ENCODE measurements at places on chromosomes 2 and 18. TPM values are rescaled to one million over a fixed set of nuclear protein-coding genes. Genes with fewer than 3 reads are reported as not detected.

DNA sequence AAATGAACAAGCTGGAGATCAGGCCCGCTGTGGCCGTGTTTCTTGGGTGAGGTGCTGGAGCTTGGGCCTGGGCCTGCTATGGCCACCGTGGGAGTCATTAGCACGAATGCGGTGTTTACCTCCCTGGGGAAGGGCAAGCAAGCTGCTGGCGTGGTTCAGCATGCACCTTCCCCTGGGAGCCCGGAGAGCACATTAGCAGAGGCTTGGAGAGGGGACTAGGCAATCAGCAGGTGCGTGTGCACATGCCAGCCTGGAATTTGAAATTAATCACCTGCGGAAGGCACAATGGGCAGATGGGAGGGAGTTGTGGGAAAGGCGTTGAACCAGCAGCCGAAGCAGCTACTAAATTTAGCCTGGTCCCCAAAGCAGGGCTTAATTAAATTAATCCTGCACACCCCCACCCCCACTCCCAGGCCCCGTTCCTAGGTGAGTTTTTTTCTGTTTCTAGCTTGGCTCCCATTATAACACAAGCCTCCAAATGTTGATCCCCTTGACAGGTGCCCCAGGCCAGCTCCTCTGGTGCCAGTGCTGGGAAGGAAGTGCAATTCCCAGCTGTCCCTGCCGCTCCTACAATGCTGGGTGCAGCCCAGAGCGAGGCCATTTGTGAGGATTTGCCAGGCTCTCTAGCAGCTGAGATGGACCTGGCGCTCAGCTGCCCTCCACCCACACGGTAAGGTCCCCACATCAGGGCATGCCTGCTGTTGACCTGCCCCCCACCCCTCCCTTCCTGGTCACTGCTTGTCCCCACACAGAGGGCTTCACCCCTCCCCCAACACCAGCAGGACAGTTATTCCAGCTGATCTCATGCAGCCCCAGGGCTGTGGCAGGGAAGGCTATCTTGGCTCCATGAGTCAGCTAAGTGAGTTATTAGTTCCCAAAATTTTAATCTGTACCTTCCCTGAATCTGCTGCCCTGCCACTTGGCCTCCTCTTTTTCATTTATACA, 115.0 kb downstream of the ZBTB7C start:
- DNase-seq: no peak

DNA sequence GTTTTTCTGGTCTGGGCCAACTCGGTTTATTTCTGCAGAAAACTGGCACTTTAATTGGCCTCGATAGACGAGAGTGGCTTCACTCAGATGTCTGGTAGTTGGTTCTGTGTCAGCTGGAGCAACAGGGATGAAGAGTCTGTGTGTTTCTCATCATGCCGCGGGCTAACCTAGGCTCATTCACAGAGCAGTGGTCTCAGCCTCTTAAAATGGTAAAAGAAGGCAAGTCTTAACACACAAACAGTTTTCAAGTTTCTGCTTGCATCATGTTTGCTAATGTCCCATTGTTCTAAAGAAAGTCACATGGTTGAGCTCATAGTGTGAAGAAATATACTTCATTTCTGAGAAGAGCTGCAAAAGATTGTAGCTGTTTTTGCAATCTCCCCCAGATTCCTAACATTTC, 37.5 kb upstream of the ANXA4 start:
- DNase-seq: no peak

DNA sequence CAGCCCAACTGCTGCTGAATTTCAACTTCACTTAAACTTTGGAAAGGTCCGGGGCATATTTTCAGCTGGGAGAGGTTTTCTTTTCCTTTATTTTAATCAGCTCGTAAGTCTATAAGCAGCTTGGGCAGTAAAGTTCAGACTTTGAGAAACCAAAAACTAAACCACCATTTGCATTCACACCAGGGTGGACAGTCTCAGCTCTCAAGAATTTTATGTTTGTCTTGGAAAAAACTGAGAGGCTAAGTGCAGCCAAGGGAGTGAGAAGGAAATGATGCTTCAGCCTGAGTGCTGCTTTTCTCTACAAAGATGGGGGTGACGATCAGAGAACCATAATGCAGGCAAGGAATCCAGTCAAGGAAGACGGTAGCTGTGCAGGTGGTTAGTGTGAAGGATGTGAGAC, 30.2 kb downstream of the MCFD2 start:
- no peak for DNase-seq

DNA sequence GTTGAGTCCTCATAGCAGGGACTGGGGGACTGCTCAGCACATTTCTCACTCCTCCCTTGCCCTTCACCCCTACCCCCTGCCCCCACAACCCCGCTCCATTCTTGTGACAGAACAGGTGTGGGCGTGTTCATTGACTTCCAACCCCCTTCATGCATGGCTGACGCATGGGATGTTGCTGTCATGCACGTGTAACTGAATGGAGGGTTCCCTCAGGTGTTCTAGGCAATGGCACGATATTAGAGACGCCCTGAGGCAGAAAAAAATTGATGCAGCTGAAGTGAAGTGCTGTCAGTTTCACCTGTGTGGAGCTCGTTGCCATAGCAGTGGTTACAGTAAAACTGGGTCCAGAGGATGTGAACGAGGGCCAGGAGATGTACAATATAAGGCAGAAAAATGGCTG, 6.5 kb upstream of the THOC1 start:
- no peak for DNase-seq

DNA sequence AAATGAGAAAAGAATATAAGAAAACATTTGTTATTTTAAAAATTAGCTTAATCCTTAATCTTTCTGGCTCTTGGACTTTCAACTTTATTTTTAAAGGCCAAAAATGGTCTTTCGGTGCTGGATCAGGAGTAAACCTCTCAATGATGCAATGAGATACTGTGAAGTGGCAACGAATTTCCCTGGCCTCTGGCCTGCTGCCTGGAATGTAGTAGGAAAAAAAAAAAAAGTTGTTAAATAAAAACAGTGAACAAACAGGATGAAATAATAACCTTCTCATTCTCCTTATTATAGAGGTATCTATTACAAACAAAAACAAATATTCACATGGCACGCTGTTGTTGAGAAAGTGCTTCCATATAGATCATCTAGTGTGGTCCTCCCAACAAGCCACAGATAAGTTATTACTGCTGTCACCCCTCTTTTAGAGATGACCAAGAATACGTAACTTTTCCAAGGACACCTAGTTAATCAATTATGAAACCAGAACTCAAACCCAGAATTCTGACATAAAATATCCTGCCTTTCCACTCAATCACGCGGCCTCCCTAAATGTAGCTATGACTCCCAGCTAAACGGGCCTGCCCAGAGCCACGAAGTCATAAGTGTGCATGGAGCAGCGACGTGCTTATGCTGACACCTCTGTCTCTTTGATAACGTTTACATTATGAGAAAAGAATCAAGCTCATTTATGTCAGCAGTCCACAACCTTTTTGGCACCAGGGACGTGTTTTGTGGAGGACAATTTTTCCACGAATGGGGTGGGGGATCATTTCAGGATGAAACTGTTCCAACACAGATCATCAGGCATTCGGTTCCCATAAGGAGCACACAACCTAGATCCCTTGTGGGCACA, 170.9 kb downstream of the BCL2 start:
- DNase-seq: no peak

SLC14A1 gene
- total RNA-seq: 1.2 TPM

Data from omental fat pad (tissue), 4 donors.